WTC11 (cell line): ENCODE measurements at places on chromosomes 2 and 18. TPM values are rescaled to one million over a fixed set of nuclear protein-coding genes. Genes with fewer than 3 reads are reported as not detected.

DNA sequence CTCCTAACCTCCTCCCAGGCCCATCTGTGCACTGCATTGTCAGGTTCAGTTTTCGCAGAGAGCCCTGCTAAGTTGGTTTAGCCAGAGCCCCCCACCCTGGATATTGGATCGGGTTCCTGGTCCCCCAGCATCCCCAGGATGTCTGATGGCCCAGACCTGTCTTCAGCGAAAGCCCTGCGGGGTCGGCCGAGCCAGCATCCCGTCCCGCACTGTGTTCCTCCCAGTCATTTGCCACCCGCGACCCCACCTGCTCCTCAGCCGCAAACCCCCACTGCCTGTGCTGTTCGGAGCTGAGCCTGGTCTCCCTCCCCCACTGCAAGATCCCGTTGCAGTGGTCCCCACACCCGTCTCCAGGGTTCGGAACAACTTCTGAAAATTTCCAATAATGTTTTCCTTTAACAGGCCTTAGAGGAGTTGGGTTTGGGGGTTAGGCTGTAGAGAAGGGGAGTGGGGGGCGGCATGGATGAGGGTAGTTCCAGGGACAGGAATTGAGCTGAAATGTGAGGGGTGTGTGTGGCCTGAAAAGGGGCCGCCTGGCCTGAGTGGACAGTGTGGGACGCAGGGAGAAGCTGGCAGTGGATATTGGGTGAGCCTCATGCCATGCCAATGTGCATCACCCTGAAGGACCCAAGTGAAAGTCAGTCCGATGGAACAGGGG lies 1.6 kb upstream of the COPS9 start:
- no peak for DNase-seq

DNA sequence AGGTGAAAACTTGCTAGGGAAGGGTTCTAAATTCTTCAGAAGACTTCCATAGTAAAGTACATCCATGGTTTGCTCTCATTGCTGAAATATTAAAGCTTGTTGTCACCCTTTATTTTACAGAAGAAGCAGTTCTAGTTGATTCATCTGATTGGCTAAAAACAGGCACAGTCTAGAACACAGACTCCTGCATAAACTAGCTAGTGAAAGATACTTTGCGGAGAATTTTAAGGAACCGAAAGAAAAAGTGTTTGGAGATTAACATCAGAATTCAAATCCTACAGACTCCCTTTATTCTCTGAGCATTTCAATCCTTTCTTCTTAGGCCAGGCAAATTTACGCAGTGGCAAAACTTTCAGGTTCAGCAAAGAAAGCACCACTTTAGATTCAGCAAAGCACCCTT lies 1076.5 kb upstream of the ZEB2 start:
- DNase-seq: no peak

- no peak for DNase-seq
These were observed 23.1 kb upstream of the RAB31 start for GRCh38 chr18:9684881-9685614.

DNA sequence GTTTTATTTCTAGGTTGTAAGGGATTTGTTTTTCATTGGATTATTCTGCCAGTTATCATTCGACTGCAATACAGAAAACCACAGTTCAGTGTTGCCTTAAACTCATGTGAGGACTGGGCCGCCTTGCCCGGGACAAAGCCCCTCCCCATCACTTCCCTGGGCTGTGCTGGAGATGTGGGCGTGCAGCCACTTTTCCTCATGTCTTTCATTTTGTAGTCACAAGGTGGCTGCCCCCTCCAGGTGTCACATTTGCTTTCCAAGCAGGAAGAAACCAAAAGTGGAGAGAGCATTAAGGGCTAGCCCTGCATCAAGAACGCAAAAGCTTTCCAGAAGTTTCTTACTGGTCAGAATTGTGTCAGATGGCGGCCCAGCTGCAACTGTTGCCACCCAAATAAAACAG lies 492.5 kb upstream of the ID2 start:
- no peak for DNase-seq

GRCh38 chr2:196399096-196399495 lies 227.7 kb upstream of the STK17B start:
- no peak for DNase-seq

GRCh38 chr2:234625626-234626250 lies 128.9 kb upstream of the ARL4C start:
- no peak for DNase-seq

Gene CDH2
- 15.9 to 17.3 TPM (median 16.9 TPM) in 3 replicates for total RNA-seq

Gene IL1F10
- not detected in 3 replicates for total RNA-seq

Gene CFAP210
- total RNA-seq: 0.20 to 0.60 TPM (median 0.25 TPM) in 3 replicates
